Adrenal gland (tissue), 19 donors: ENCODE measurements at places on chromosomes 2 and 18. TPM values are rescaled to one million over a fixed set of nuclear protein-coding genes. Genes with fewer than 3 reads are reported as not detected.

DNA sequence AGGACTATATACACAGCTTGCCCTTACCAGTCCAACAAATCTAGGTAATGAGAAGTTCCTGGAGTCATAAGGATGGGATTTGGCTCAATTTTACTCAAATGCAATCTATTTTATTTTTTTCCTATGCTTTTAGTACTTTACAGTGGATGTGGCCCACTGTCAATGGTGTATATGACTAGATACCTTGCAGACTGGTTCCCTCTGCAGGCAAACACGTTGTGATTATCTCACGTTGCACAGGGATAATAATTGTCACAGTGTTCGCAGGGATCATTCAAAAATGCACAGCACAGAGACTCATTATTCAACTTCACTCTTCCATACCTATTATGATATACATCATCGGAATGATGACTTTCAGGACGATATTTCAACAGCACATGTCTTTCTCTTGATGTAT, 359.7 kb downstream of the MBD2 start:
- no peak for DNase-seq
- H3K27me3 ChIP-seq: no peaks in the 10 kb centered on the region

DNA sequence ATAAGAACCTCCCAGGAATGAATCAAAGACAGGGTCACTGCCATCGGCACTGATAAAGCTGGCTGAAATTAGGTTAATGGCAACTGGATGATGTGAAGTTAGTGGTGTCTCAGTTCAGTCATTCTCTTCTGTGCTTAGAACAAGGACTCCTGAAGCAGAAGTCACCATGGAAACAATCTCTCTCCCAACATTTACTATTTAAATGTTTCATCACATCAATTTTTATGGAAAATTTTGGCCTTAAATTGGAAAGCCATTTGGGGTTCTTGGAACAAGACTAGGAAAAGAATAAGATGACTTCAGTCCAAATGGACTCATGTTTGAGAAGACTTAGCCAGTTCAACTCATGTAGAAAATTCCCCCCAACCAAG, 15.5 kb upstream of the ARL5A start:
- H3K4me1 ChIP-seq: no peaks in the 10 kb centered on the region
- H3K27ac ChIP-seq: no peak overlapping the region

DNA sequence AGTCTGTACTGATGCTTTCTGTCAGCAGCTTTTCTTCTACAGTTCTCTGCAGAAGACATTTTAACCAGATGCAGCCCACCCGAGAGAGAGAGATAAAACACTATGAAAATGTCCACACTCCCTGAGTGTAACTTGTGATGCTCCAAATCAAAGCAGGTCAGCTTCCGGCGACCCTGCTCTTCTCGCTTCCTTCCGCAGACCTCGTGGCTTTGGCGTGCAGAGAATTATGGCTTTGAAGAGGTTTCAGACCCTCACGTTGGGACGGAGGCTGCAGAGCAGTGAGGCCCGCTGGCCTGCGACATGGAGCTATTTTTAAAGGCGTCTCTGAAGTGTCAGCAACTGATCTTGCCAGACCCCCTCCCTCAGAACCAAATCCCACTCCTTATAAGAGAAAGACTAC, 41.8 kb downstream of the TMEM163 start:
- no peak overlapping the region for H3K27ac ChIP-seq
- H3K4me3 ChIP-seq: no peak overlapping the region
- no peaks in the 10 kb centered on the region for H3K4me1 ChIP-seq
- no peak for DNase-seq
- no peaks in the 10 kb centered on the region for H3K27me3 ChIP-seq

GRCh38 chr2:134074619-134075018, 179.3 kb upstream of the MGAT5 start:
- H3K36me3 ChIP-seq: no peaks in the 10 kb centered on the region
- no peak for DNase-seq
- no peak overlapping the region for H3K4me3 ChIP-seq
- peaks cover 4% of the 10 kb centered on the region for H3K4me1 ChIP-seq

Gene SLC4A3
- 11.3 TPM for total RNA-seq

DNA sequence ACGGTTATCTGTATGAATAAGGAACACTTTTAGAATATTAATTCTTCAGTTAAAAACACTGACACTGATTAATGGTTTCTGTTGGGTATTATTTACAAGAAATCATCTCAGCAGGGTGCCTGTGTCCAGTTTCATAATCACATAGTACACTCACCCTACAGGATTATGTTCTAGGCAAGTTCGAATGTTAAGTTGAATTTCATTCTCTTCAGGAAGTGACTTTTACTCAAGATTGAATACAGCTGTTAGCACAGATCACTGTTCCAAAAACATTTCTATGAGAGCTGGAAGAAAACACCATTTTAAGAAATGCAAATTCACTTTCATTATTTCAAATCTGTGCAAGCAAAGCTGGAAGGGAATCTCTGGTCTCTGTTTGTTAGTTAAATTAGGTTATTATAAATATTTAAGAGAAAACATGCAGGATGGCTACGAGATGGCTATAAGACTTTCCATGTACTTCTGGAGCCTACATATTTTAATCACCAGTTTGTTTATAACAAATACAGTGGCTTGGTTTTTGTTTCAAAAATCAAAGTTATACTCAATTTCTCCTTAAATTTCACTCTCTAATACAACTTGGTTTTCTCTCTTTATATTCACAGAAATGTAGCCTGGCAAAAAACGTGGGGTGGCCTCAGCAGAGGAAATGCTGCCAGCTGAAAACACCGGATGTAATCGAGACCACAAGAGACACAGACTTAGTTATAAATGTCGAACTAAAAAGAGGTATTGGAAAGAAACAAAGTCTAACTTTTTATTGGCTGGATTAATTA, 65.8 kb downstream of the RBMS1 start:
- no peak for DNase-seq
- peaks cover 29% of the 10 kb centered on the region for H3K4me1 ChIP-seq
- H3K4me3 ChIP-seq: no peak overlapping the region
- no peaks in the 10 kb centered on the region for H3K27me3 ChIP-seq

- H3K27me3 ChIP-seq: peaks cover 35% of the 10 kb centered on the region
- H3K36me3 ChIP-seq: no peaks in the 10 kb centered on the region
- H3K4me3 ChIP-seq: no peak overlapping the region
- no peak for DNase-seq
- H3K27ac ChIP-seq: no peak overlapping the region
These were observed 6.2 kb upstream of the GDF7 start for GRCh38 chr2:20660506-20661420.

DNA sequence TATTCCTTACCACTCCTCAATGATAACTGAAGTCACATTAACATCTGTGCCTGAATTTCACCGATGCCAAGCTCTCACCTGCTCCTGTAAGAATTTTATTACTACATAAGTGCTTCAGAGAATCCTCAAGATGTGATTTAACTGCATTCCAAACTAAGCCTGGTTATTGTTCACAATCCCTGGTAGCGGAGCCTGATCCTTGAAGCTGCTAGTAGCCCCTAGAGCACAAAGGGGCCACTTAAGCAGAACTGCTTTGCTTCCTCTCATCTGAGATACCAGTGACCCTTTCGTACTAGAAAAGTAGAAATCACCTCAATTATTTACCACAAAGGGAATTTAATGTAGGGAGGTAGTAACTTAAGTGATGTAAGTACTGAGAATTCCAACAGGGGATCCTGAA, 529.6 kb downstream of the CPS1 start:
- H3K27me3 ChIP-seq: no peaks in the 10 kb centered on the region
- no peak overlapping the region for H3K4me3 ChIP-seq
- H3K4me1 ChIP-seq: no peaks in the 10 kb centered on the region
- no peak for DNase-seq
- H3K36me3 ChIP-seq: no peaks in the 10 kb centered on the region

Gene DES
- 0.94 TPM for total RNA-seq

DNA sequence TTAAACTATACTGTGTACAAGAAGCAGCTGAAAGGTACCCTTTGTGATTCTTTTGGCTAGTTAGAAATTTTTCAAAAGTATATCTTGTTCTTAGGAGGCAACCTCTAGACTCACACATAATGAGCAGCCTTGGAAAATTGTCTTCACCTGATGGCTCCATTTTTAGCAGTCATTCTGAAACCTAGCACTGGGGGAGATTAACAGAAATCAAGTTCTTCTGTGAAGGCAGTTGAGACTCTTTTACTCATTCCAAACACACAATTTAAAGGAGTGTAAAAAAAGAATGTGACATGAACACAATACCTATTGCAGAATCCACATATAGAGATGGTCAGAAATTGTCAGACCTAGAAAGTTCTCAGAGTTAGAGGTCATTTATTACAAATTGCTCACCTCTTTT, 197.7 kb downstream of the UBE2E3 start:
- H3K4me1 ChIP-seq: no peaks in the 10 kb centered on the region
- no peak for DNase-seq
- H3K4me3 ChIP-seq: no peak overlapping the region
- no peaks in the 10 kb centered on the region for H3K36me3 ChIP-seq
- H3K27me3 ChIP-seq: no peaks in the 10 kb centered on the region

Gene PIEZO2
- total RNA-seq: 18.0 TPM

GRCh38 chr2:235116885-235117492, 165.2 kb downstream of the SH3BP4 start:
- no peaks in the 10 kb centered on the region for H3K27me3 ChIP-seq
- no peak overlapping the region for H3K27ac ChIP-seq
- H3K36me3 ChIP-seq: no peaks in the 10 kb centered on the region
- H3K4me3 ChIP-seq: no peak overlapping the region
- H3K4me1 ChIP-seq: no peaks in the 10 kb centered on the region

Gene GAREM1
- total RNA-seq: 19.8 TPM

Gene TNFAIP6
- 0.25 TPM for total RNA-seq

DNA sequence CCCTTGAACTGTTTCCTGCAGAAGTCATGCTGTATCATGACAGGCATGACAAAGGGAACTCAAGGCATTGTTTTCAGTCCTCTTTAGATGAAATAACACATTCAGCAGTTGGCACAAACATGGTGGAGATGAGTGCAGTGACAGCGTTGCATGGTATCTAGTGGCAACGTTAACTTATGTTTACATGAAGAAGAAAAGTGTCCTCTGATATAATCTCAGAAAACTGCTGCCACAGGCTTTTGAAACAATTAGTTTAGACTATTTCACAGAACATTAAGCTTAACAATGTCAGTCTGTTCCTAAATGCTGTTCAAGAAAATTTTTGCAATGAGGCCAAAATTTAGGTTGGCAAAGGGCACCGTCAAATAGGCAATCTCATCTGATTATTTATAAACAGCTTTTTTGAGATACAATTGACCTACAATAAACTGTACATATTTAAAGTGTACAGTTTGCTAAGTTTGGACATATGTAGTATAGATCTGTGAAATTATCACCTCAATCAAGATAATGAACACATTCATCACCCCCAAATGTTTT, 64.7 kb downstream of the LYPD6B start:
- H3K4me1 ChIP-seq: no peaks in the 10 kb centered on the region
- no peak overlapping the region for H3K4me3 ChIP-seq
- no peaks in the 10 kb centered on the region for H3K27me3 ChIP-seq

DNA sequence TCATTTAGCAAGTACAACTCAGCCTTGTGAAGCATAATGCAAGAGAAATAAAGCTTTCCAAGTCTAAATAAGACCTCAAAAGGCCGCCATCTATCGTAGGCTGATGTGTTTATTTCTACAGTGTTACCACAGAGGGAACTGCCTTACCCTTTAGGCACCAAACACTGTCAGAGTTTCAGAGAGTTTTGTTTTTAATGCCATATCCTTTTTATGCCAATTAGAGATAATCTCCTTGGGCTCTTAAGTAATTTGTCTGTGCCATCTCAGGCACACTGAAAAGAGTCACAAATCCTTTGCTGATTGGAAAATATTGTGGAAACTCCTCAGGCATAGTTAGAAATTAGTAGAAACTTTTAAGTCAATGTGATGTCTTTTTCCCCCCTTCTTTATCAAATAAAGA, 797.1 kb downstream of the SLC4A3 start:
- no peak overlapping the region for H3K4me3 ChIP-seq
- no peaks in the 10 kb centered on the region for H3K4me1 ChIP-seq
- H3K27ac ChIP-seq: no peak overlapping the region
- H3K36me3 ChIP-seq: no peaks in the 10 kb centered on the region
- no peaks in the 10 kb centered on the region for H3K27me3 ChIP-seq

DNA sequence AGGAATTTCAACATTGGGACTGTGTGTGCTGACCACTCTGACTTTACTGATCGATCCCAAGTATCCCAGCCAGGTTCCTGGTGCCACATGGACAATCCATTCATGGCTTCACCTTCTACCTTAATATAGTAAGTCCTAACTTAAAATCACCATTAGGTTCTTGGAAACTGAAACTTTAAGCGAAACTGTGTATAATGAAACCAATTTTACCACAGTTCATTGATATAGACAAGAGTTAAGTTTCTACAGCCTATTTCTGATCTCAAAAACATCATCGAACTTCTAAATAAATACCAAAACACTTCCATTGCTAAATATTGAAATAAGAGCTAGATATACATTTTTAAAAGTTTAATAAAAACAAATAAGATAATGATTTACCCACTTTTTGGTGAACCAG, 4.4 kb upstream of the EXOC6B start:
- no peaks in the 10 kb centered on the region for H3K36me3 ChIP-seq
- no peaks in the 10 kb centered on the region for H3K27me3 ChIP-seq
- H3K27ac ChIP-seq: no peak overlapping the region
- no peaks in the 10 kb centered on the region for H3K4me1 ChIP-seq

Gene MAPK4
- 43.5 TPM for total RNA-seq

Gene CYS1
- total RNA-seq: 1.2 TPM

GRCh38 chr2:16382451-16382850, 283.2 kb downstream of the CYRIA start:
- no peak overlapping the region for H3K4me3 ChIP-seq
- H3K27me3 ChIP-seq: no peaks in the 10 kb centered on the region
- H3K36me3 ChIP-seq: no peaks in the 10 kb centered on the region
- no peak for DNase-seq
- no peaks in the 10 kb centered on the region for H3K4me1 ChIP-seq

DNA sequence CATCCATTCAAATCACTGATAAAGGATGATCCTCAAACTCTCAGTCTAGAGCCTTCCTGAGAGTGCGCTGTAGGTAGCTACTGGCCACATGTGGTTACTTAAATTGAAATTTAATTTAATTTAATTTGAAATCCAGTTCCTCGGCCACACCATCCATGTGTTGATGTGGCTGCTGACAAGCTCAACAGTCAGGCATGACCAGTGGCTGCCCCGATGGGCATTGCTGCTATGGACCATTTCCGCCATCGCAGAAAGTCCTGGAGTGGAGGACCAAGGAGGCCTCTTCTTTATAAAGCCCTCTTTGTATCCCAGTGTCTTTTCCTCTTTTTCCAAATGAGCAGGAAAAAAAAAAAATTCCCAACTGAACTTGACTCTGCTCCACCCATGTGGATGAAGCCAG, 100.6 kb downstream of the HDAC4 start:
- no peaks in the 10 kb centered on the region for H3K36me3 ChIP-seq
- H3K27ac ChIP-seq: no peak overlapping the region
- peak; percentile 13 for DNase-seq
- H3K27me3 ChIP-seq: no peaks in the 10 kb centered on the region
- peaks cover 29% of the 10 kb centered on the region for H3K4me1 ChIP-seq
- H3K4me3 ChIP-seq: no peak overlapping the region

Gene PLGLB1
- total RNA-seq: 4.0 TPM

GRCh38 chr2:215441560-215442400, 5.9 kb upstream of the FN1 start:
- no peak overlapping the region for H3K27ac ChIP-seq
- DNase-seq: no peak
- no peaks in the 10 kb centered on the region for H3K36me3 ChIP-seq
- H3K27me3 ChIP-seq: peaks cover 26% of the 10 kb centered on the region
- no peaks in the 10 kb centered on the region for H3K4me1 ChIP-seq
- no peak overlapping the region for H3K4me3 ChIP-seq
